ENCODE measurements at places on chromosomes 3 and 15.
A peak's percentile ranks its signal among the peaks of the same experiment; 100 is the strongest.

GRCh38 chr15:43550527-43551363, 33.3 kb downstream of the MAP1A start:
- no peak for DNase-seq

- no peak for DNase-seq
Observed at GRCh38 chr3:47313341-47314055, 30.8 kb downstream of the KLHL18 start.

GRCh38 chr15:63274427-63274826, 3.0 kb upstream of the APH1B start:
- DNase-seq = peak; percentile 36

DNA sequence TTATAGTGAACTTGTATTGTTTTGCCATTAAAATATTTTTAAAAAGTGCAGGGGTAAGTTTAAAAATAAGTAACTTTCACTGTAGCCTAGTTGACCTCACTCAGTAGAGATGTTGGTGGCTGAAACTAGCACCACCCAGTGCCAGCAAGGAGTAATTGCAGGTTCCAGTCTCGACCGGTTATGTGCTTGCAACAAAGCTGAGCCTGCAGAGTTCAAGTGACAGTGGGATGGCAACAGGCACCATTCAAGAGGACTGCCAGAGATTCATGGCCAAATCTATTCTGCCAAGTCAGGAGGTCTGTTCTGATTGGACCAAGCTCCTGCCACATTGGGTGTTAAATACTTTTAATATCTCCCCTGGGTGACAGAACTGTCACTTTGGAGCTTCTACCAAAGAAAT, 2.7 kb downstream of the ADAMTS7 start:
- DNase-seq = peak; percentile 61

DNA sequence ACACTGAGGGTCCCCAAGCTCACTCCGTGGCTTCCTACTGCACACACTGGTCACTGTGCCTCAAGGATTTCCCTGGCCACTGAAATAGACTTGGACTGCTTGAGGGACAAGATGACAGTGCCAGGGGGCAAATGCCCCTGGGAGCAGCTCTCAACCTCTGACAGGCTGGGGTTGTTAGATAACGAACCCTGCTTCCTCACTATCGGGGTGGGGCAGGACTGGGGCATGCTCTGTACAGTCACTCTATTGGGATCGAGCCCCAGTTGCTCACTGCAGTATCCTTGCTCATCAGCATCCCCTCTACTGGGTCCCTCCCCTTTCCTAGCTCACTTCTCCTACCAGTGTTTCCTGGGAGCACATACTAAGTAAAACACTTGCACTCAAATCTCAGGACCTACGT, 610.8 kb downstream of the NTRK3 start:
- no peak for DNase-seq

DNA sequence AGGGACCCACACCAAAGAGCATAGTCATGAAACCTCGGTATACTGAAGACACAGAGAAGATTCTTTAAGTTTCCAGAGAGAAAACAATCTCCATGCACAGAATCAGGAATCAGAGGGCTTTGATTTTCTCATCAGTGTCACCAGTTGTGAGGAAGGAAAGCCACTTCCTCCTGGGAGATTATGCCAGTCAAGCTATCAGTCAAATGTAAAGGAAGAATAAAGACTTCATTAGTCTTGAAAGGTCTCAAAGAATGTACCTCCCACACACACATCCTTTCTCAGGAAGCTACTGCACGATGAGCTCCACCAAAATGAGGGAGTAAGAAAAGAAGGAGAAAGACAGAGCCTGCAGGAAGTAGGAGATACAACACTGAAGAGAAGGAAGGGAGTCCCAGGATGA, 486.3 kb downstream of the SHQ1 start:
- DNase-seq = no peak

DNA sequence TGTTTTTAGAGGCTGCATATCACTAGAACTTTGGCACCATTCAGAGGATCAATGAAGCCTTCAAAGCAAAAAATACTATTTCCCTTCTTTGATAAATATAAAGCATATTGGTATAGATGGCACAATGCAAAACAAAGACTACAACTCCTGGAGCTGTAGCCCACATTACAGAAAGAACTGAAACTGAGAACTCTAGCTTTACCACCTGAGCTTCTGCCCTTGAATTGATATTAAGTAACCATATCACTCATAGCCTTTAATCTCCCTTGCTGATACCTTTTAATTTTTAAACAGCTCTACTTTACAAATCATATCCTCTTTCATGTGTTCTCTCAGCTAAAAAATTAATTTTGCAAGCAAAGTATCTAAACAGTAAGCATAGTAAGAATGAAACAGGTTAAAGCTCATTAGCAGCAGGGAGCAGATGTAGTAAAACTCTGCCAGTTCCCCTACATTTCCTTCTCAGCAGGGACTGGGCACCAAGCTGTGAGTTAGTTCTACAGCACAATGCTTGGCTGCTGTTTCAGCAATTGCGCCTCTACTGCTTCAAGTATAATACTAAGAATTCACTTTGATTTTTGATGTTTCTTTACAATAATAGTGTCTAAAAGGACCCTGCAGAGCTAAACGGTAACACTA, 97.9 kb upstream of the NANOGP8 start:
- DNase-seq = no peak

GRCh38 chr3:42815826-42816225, 6.6 kb downstream of the ACKR2 start:
- no peak for DNase-seq

DNA sequence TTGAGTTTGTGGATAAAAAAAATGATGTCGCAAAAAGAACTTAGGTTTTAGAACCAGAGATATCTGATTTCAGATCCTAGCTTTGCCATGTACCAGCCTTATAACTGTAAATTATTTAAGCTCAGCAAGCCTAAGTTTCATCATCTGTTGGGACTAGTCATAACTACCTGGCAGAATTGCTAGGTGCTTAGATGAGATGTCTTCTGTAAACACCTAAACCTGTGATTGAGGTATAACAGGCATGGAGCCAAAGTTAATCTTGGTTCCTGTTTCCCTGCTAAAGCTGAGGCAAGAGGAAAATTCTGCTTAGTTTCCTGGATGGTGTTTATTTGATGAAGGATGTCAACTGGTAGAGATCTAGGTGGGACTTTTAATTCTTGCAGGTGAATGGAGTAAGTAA, 331.3 kb upstream of the RBMS3 start:
- no peak for DNase-seq

- DNase-seq = peak; percentile 97
Observed at GRCh38 chr3:129278439-129278965, at the start of gene HMCES. Gene HMCES, plus strand, starts transcription at chr3:129278870. Its CDS starts 863 bp downstream, at chr3:129279733.

DNA sequence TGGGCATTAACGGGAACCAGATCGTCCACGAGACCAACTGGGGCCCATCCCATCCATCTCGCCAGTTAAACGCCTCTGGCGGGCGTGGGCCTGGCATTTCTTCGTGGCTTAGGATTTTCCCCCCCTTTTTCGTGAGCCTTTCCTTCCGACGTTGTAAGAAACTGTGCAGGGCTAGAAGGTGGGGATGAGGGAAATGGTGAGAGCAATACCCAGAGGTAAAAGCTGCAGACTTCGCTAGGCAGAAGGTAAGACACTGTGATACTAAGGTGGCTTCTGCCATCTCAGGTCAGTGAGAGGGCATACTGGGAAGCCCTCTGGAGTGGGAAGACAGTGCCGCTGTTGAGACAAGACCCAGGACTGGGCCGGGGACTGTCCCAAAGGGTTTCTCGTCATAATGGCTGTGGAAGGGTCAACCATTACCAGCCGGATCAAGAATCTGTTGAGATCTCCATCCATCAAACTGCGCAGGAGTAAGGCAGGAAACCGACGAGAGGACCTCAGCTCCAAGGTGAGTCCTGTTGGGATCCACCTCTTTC, 666 bp downstream of the MAPKBP1 start:
- DNase-seq = peak; percentile 25

DNA sequence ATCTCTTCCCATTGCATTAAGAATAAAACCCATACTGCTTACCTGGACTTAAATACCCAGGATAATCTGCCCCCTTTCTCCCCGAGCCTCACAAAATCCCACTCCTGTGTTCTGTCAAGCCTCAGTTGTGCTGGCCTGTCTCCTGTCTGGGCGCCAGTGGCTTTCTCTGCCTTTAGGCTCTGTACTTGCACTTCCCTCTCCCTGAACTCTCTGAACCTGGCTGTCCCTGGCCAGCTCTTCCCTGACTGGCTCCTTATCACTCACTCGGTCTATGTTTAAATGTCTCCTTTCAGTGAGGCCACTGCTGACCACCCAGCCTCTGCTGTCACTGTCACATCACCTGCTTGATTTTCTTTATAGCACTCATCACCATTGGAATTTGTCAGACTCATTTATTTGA, 382.7 kb upstream of the PPP2R3A start:
- no peak for DNase-seq

GRCh38 chr3:41286305-41286704, 87.0 kb downstream of the CTNNB1 start:
- no peak for DNase-seq

- peak; percentile 51 for DNase-seq
Observed at GRCh38 chr15:64151727-64152506, at the start of gene SNX22. Gene SNX22, plus strand, starts transcription at chr15:64151731. Its CDS starts 45 bp downstream, at chr15:64151776.

- DNase-seq = peak; percentile 88
Observed at GRCh38 chr15:40421246-40422157, 15.9 kb downstream of the IVD start.

DNA sequence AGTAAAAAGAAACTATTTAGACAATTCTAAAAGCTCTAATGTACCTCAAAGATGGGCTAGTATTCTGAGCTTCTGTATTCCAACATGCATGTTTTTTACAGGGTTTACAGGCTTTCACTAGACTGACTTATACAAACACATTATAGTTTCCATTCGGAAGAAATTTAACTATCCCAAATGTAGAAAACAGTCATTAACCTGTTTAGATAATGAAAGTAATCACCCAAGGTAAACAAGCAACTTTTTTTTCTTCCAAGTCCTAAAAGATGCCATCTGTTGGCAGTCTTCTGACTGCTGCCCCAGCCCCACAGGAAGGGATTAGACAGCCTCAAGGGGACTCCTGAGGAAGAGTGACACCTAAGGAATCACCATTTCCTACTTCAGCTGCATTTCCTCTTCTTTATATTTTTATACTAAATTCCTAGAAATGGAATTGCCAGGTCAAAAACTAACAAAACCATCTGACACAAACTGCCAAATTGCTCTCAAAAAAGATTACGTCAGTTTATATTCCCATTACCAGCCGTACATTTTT, 25.5 kb downstream of the SIN3A start:
- DNase-seq = no peak

DNA sequence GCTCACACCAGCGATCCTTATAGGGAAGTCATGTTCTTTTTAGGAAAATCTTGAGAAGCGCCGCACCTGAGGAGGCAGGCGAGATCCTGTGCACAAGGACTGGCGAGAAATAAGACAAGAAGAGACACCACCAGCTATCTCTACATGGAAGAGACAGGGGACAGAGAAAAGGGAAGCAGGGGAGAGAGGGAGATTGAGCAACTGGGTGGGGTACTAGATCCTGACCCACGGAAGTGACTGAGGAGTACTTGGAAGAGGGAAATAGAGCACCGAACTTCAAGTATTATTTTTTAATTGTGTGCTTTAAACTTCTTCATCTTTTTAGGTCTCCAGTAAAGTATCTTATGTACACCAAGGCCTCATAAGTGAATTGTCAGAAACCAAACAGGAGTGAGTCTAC, 742.0 kb upstream of the LMCD1 start:
- no peak for DNase-seq

GRCh38 chr15:37019479-37020433, 80.6 kb downstream of the MEIS2 start:
- no peak for DNase-seq

DNA sequence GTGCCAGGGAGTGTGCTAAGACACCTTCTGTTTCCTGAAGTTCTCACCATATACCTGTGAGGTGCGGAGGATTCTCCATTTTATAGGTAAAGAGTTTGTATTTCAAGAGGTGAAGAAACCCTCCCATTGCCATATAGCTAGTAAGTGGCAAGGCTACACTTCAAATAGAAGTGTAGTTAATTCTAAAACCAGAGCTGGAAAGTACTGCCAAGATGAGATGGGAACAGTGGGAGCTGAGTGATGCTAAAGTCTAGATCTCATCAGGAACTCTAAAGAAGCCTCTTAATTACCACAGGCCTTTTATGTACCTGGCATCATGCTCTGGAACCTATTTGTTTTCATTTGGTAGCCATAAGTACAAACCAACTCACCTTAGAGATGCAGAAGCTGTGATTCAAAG, 98.6 kb upstream of the NUDT16 start:
- no peak for DNase-seq

- DNase-seq = no peak
Observed at GRCh38 chr15:94352636-94353487, 121.5 kb downstream of the MCTP2 start.

DNA sequence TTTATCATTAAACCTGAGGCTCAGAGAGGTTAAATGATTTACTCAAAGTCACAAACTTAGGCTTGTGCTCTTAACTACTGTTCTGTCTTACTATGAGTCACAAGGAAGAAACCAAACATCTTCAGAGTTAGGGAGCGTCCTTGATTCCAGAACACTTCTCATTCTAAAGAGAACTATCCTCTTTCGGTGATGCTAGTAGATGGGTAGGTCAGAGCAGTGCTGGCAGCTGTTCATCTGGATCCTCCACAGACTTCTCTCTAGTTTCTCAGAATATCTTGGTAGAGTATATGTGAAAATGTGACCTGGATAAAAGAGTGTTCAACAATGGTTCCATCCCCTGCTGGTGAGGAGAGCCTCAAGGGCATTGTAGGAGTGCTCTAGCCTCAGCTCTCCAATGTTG, 3.3 kb downstream of the ARL6IP5 start:
- no peak for DNase-seq

DNA sequence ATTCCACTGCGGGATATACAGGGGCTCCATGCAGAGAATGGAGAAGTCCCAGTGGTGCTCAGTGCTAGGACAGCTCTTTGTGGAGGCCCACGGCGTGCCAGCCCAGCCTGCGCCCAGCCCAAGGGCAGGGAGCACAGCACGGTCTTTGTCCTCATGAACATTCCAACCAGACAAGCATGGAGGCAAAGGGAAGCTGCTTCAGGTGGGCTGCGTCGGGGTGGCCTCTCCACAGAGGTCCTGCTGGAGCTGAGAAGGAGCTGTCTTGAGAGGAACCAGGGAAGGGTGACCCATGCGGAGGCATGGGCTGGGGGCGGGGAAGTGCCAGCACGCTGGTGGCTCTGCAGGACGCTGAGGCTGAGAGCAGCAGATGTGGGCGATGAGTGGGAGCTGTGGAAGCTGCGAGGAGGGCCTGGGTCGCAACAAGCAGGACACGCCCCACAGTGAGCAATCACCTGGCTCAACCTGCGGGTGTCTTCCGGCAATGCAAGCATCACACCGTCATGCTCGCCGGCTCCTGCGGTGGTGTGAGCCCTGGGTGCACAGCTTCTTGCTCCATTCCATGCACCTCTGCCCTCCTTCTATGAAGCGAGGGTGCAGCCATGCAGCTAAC, 14.0 kb upstream of the KLF15 start:
- no peak for DNase-seq

GRCh38 chr15:60710656-60711055, 231.7 kb upstream of the ICE2 start:
- no peak for DNase-seq

GRCh38 chr15:81111018-81111417, 23.1 kb upstream of the CFAP161 start:
- DNase-seq = no peak

All from activated naive CD4-positive, alpha-beta T cell treated with anti-CD3 and anti-CD28 coated beads, Interleukin-2, amount 10 ng/mL, durations not matched to agents 7 days and 5 days (primary cell).